ENCODE measurements at places on chromosomes 6 and 20.

- no peak for DNase-seq
Observed at GRCh38 chr6:82761674-82762345, 303.8 kb downstream of the UBE3D start.

- no peak for DNase-seq
Observed at GRCh38 chr20:55159230-55159629, 683.8 kb downstream of the DOK5 start.

DNA sequence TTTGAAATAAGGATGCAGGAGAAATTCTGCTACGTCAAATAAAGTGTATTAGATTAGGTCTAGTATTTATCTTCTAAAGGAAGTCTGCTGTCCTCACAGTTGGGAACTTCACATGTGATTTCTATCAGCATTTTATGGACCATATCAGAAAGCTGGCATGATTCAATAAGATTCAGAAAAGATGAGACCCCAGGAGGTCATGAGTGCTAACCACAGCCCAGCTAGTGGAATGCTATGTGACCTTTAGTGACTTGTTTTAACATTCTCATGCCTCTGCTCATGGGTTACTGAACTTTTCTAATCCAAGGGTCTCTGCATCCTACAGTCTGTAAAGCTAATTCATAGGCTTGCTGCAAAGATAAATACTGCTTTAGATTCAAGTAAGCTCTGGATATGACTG is 150.1 kb downstream of the GMPR start:
- no peak for DNase-seq

GRCh38 chr6:85923013-85923430 is 280.3 kb upstream of the SYNCRIP start:
- no peak for DNase-seq

- no peak for DNase-seq
Observed at GRCh38 chr6:116369964-116370759, 585 bp upstream of the DSE start.

GRCh38 chr6:30044630-30045029 is 16.4 kb upstream of the POLR1H start:
- DNase-seq, result no peak

- no peak for DNase-seq
Observed at GRCh38 chr6:1348675-1349074, 36.8 kb downstream of the FOXQ1 start.

DNA sequence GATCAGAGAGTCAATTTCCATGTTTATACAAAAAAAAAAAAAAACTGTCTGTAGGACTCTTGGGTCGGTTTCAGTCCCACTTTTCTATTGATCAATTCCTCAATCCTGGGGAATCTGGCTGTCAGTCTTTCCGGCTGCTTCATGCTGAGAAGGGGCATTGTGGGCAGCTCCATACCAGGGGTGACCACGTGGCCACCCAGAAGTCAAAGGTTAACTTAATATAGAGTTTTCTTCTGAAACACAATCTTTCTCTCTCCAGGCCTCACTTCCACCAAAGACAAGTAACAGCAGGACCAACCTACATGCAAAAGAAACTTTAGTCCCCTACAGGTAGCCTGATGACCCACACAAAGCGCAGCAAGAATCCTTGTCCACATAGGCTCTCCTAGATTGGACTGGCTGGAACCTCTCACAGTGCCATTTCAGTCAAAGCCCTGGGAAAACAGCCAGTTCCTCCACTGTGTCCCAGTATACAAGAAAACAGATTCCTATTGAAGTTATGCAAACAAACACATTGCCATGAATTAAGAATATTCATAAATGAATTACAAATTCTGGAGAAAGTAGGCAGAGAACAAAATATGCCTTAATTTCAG is 18.5 kb upstream of the SERPINB9 start:
- no peak for DNase-seq

DNA sequence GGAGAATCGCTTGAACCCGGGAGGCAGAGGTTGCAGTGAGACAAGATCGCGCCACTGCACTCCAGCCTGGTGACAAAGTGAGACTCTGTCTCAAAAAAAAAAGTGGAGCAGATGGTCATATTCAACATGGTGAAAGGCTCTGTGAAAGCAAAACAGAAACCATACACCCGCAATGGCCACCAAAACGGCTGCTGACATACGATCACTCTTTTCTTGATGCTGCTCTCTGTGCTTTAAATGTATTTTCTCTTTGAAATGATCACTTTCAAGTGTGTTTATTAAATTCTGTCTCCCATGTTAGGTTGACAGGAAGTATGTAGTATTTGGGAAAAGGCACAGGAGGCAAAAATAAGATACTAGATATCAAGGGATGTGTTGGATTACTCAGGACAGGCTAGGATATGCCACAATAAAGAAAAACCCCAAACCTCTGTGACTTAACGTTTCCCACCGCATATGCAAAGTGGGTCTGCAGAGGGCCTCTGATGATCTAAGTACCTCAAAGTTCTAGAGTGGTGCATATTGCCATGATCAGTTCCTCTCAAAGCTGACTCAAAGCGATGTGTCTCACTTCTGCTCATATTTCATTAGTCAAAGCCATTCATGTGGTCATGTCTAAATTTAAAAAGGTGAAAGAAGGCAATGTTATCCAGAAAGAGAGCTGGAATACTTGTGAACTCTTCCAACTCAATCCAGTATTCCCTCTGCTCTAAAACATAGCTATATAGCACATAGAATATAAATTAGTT is 155.1 kb upstream of the SOX4 start:
- no peak for DNase-seq

DNA sequence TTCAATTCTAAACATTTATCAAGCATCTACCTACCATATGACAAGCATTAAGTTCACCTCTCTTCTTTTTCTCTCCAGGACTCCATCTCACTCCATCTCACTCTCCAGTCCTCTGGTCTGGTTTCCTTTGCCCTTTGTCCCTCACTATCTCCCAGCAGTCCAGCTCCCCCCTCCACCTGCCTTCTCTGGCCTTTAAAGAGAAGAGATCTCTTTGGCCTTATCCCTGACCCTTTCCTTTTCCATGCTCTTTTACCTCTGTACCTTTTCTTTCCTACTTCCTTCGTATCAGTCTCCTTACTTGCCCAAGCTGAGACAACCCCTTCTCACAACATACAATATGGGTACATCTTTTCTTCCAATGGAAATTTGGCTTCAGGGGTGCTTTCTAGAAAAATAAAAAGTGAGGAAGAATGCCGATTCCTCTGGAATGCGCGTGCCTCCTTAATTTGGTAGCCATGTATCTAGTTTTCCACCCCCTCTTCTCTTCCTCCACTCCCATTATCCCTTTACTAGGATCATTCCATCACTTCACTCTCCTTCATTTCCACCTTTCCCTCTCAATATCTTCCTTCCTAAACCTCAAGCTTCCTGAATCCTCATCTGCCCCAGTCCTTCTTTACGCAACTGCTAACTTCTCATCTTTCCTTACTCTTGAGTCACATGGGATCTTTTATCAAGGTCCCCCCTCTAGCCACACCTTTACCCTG is 745 bp upstream of the AGPAT1 start:
- no peak for DNase-seq

- DNase-seq, result no peak
Observed at GRCh38 chr6:19297880-19298279, 539.3 kb upstream of the ID4 start.

DNA sequence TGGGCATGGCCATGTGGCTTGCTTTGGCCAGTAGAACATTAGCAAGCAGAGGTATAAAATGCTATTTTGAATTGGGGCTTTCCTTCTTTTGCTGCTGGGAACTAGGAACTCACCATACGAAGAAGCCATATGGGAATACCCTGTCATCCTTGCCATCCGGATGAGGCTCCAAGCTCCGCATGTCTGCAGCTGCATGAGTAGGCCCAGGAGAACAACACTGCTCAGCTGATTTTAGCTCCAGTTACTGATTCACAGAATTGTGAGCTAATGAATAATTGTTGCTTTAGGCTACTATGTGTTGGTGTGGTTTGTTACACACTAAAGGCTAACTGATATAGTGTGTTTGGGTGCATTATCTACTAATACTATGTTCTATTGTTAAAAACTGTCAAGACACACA is 2.7 kb upstream of the PLCB4 start:
- no peak for DNase-seq

- DNase-seq, result no peak
Observed at GRCh38 chr6:75449630-75450206, 43.9 kb downstream of the FILIP1 start.

DNA sequence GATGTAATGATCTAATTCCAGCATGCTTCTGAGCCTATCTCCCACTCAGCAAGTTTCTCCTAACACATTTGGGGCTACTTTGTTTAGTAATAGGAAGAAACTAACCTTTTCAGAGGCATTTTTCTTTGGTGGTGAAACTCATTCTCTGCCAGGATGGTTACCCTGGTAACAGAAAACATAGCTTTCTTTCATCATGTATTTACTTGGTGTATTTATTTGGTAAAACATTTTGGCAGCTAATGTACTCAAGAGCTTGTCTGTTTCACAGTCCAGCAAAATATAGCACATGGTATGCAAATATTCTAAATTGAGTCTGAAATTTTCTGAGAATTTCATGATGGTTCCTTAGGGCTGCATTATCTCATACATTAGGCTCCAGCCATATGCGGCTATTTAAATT is 100.0 kb downstream of the SLC35B3 start:
- DNase-seq, result no peak

DNA sequence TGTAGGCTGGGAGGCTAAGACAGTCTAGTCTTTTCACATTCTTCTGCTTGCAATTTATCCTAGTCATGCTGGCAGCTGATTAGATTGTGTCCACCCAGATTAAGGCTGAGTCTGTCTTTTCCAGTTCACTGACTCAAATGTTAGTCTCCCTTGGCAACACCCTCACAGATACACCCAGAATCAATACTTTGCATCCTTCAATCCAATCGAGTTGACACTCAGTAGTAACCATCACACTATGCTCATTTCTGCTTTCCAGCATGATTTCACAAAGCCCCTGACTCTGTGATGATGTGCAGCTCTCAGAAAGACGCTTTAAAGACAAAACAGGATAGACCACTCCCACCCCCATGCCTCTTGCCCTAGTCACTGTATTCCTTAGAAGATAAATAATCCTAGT is 693.0 kb downstream of the HTR1B start:
- no peak for DNase-seq

DNA sequence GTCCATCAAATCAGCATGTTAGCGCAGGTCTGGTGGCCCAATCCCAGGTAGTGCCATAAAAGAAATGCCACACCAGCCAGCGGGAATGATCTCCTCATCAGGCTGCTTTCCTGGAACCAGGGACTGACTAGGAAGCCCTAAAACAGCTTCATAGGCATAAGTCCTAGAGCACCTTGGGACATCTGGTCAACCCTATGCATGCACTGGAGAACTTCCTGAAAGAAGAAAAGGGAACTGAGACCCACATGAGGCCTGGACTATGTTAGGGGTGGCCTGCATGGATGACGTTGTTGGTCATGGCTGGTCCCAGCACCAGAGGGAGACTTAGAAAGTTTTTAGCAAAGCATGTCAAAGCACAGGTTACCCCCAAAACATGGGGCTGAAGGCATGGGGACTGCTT is 7.6 kb upstream of the KCNK16 start:
- DNase-seq, result no peak

DNA sequence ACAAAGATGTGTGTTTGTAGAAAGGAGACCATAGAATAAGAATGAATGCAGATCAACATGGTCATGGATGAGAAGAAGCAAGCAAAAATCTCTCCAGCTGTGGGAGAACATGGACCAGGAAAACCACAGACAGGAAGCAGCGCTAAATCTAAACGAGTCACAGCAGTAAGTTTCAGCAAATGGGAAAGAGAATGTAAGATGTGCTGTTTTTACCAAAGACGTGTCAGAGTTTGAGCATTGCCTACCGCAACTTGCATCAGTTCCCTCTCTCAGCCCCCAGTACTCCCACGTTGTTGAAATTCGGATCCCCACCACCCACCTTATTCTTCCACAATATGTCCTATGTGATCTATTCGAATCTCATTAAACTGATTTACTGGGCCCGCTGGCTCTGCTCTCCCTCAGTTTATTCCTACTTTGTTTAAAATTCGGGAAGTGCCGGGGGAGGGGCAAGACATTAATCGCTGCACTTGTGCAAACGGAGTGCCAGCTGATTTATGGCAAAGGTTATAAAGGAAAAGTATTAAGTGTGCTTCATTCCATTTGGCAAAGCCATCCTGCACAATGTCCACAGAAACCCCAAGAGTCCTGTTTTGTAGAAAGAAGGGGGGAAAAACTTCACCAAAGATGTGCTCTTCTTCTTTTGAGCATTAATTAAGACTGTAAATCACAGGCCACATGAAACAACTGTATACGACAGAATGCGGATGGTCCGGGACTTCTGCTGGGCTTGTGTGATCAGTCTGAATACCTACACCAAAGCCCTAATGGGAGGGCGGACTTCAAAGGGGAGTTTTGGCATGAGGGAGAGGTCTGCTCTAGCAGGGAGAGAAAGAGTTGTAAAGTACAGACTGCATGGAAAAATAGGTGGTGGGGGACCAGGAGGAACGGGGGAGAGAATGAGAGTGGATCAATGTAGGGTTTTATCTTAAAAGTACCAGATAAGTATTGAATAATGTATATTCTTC is 59.1 kb upstream of the PRDM1 start:
- DNase-seq, result no peak

GRCh38 chr20:42656130-42656529 is 533.6 kb downstream of the PTPRT start:
- DNase-seq, result no peak

DNA sequence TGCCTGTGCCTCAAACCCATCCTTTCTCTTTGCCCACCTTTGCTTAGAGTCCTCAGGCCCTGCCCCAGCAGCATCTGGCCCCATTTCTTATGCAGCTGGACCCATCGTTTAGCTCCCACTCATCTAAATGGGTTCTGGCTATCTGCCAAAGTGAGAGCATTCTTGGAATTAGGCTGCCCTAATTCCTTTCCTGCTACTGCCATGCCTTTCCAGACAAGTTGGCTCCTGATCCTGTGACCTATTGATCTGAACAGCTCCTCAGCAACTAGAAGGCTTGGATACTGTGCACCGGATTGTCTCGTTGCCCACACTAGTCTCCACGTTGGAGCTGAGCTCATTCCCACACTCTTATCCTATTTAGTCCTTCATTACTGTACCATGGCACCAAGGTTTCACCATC is 22.9 kb downstream of the DZANK1 start:
- no peak for DNase-seq

GRCh38 chr6:100809346-100809745 is 71.8 kb downstream of the ASCC3 start:
- DNase-seq, result no peak

DNA sequence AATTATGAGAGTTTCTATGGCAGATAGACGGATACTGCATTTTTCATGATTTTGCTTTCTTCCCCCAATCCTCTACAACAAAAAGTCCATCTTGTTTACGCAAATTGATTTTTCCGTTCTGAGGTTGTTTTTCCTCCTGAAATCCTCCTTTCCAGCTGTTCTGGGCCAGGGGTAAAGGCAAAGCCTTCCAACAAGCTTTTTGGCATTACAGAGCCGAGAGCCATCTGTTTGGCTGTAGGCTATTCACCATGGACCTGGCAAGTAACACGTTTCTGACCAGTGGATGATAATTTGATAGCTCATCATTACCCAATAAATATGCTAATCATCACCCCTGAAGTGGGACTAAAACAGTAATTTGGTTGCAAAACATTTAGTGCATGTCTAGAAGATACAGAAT is 226.5 kb downstream of the CBLN4 start:
- DNase-seq, result no peak
